ENCODE measurements at places on chromosomes 6 and 20.

DNA sequence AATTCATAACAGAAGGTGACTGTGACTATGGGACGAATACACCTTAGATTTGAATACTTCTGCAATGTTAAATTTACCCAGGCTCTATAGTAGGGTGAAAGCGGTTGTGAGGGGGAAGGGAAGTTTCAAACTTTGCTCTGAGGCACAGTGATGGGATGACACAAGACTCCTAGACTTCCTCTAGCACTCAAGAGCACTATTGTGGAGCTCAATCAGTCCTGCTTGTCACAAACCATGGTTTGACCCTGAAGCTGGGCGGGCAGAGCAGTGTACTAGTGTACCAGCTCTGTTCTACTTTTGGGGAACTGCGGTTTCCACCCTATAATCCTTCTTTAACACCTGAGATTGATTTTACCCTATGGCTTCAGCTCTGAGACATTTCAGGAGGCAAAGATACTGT is 17.1 kb downstream of the TRIM27 start:
- DNase-seq: no peak

GRCh38 chr6:149936743-149937142 is 5.1 kb upstream of the ULBP2 start:
- no peak for DNase-seq

DNA sequence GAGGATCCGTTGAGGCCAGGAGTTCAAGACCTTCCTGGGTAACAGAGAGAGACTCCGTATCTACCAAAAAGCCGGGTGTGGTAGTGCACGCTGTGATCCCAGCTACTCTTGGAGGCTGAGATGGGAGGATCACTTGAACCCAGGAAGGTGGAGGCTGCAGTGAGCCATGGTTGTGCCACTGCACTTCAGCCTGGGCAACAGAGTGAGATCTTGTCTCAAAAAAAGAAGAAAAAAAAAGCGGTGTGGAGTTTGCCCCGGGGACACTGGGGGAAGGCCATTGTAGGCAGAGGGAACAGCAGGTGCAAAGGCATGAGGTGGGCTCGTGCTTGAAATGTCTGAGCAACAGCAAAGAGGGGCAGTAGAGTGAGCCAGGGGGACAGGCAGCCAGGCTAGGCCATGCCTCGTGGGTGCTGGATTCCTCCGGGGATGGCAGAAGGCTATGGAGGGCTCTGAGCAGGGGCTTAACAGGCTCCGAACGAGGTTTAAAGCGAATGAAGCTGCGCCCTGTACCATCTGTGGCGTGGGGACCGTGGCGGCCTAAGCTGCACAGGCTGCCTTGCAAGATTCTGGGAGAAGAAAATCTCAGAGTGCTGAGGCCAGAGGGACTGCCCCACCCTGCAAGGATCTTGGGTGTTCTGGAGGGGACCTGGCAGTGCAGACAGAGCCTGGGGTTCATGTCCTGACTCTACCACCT is 36.9 kb upstream of the NOL4L start:
- DNase-seq: no peak

- no peak for DNase-seq
Measured at GRCh38 chr6:25174678-25175077, 104.5 kb upstream of the CARMIL1 start.

DNA sequence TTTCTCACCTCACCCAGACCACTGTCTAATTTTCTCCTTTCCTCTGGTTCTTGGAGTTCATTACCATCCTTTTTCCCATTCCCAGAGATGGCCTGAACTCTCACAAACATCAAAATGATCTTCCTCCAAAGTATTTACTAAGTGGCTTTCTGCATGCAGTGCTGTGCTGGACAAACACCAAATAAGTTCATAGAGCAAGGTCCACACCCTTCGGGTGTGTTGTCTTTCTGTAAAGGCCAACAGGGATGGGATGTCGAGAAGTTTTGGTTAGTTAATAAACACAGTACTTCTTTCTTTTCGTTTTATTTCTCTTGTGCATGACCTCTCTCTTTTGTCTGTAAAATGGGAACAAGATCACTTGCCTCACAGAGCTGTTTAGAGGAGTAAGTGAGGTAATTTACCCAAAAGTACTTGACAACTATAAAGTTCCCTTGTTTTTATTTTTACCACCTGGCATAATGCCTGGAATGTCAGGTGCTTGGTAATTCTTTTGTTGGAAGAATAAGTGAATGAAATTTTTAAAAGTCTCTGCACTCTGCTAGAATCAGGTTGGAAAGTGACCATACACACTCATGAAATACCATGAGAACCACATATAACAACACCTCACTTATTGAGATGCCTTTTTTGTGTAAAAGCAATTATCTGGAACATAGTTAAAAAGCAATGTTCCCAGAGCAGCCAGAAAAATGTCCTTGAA is 22.8 kb upstream of the CCN6 start:
- DNase-seq: no peak

DNA sequence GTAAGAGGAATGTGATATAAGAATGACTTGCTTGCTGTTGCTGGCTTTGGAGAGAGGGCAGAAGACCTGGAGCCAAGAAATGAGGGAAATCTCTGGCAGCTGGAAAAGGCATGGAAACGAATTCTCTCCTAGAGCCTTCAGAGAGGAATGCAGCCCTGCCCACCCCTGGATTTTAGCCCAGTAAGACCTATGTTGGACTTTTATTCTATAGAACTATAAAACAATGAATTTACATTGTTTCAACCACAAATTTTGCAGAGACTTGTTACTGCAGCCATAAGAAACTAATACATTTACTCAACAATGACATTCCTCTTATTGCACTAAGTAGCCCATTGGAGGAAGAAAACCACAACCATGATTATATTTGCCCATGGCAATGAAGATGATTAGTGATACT is 39.5 kb upstream of the PREP start:
- DNase-seq: no peak

GRCh38 chr20:59062081-59062480 is 19.5 kb upstream of the PRELID3B start:
- no peak for DNase-seq
